NCI-H510A treated with DMSO at 0.1 percent for 48 hours (cell line): ENCODE measurements at places on chromosomes 4 and X.
A peak's percentile ranks its signal among the peaks of the same experiment; 100 is the strongest.

GRCh38 chr4:186957952-186958555 is 234.4 kb upstream of the FAT1 start:
- DNase-seq = no peak

GRCh38 chr4:73619346-73619745 is 890 bp downstream of the RASSF6 start:
- DNase-seq = peak; percentile 80

- no peak for DNase-seq
Observed at GRCh38 chr4:186166852-186167512, 24.4 kb upstream of the CYP4V2 start.

- DNase-seq = no peak
Observed at GRCh38 chrX:155169881-155170280, 46.4 kb upstream of the VBP1 start.

GRCh38 chr4:123632693-123633030 is 236.1 kb downstream of the SPRY1 start:
- no peak for DNase-seq

DNA sequence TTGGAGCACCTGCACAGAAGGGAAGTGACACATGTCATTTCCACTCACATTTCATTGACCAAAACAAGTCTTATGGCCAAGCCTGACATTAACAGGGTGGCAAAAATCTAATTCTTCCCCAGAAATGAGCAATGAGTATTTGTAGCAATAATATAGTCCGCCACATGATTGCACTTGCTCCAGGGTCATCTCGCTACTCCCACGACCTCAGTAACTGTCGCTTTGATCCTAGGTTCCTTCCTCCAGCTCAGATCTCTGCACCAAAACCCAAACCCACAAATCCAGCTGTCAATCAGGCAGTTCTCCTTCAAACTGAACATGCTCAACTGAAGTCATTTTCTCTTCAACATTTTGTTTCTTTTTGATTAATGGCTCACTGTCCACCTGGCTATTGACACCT is 25.2 kb upstream of the PTTG2 start:
- DNase-seq = no peak

DNA sequence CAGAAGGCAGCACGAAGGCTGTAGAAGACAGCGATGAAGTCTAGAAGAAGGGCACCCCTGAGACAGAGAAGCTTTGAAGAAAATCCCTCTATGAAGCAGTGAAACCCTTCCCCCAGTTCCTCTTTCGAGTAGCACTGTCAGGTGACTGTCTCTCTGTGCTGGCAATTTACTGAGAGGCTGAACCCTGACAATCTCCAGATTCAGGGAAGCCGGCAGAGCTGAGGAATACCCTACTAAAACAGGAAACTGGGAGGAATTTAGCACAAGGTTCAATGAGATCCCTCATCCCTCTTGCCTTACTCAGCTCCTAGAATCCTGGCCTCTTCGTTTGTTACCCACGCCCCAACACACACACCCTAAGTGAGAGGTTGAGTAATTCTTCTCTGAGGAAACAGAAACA is 239.7 kb upstream of the NOCT start:
- no peak for DNase-seq

GRCh38 chrX:725971-726370 is 95.4 kb downstream of the SHOX start:
- DNase-seq = no peak

- no peak for DNase-seq
Observed at GRCh38 chr4:168614281-168615057, 117.6 kb downstream of the PALLD start.

- no peak for DNase-seq
Observed at GRCh38 chr4:2924286-2924685, 38.9 kb downstream of the NOP14 start.

- no peak for DNase-seq
Observed at GRCh38 chr4:176274441-176274840, 5.4 kb upstream of the ASB5 start.

GRCh38 chr4:166318810-166319525 is 445.9 kb downstream of the TLL1 start:
- no peak for DNase-seq

GRCh38 chr4:174135530-174135929 is 147.9 kb downstream of the FBXO8 start:
- DNase-seq = no peak

GRCh38 chr4:40924096-40924792 is 174.5 kb downstream of the NSUN7 start:
- DNase-seq = peak; percentile 26

DNA sequence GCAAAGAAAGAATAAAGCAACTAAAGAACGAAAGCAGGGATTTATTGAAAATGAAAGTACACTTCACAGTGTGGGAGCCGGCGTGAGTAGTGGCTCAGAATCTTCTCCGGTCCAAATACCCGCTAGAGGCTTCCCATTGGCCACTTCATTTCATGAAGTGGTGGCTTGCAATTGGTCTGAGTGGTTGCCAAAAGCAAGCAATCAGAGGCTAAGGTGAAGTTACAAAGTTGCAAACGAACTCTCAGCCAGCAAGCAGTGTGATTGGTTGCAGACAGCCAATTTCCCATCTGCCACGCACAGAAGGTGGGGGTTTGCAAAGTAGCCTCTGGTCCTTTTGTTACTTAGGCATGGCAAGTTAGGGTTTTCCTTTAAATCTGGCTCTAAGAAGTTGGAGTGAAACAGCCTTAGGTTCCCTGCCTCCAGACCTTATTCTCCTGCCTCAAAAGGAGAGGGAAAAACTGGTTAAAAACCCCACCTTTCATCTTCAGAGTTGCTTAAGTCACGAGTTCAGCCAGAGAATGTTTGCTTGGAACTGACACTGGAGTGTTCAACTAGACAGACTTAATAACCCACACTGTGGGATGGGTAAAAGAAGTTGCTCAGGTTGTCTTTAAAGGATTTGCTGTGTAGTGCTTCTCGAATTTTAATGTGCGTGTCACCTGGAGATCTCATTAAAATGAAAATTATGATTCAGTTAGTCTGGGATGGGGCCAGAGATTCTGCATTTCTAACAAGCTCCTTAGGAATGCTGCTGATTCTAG is 6.9 kb upstream of the CLOCK start:
- DNase-seq = no peak

GRCh38 chr4:87856816-87857215 is 24.0 kb downstream of the MEPE start:
- DNase-seq = no peak

- no peak for DNase-seq
Observed at GRCh38 chrX:42771506-42772335, 6.2 kb downstream of the PPP1R2C start.

DNA sequence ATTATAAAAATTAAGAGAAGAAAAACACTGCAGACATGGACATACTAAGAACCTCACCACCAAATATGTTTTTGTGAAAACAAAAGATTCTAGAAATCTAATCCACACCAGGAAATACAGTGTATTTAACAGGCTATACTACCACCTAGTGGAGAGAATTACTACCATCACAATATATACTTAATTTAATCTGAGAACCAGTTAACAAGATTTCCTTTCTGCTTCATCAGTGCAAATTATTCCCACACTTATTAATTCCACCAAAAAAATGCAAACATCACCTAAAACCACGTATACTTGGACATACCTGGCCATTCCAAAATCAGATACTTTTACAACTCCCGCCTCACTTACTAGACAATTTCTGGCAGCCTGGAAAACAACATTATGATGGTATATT is 7.0 kb upstream of the TXK start:
- peak; percentile 28 for DNase-seq

DNA sequence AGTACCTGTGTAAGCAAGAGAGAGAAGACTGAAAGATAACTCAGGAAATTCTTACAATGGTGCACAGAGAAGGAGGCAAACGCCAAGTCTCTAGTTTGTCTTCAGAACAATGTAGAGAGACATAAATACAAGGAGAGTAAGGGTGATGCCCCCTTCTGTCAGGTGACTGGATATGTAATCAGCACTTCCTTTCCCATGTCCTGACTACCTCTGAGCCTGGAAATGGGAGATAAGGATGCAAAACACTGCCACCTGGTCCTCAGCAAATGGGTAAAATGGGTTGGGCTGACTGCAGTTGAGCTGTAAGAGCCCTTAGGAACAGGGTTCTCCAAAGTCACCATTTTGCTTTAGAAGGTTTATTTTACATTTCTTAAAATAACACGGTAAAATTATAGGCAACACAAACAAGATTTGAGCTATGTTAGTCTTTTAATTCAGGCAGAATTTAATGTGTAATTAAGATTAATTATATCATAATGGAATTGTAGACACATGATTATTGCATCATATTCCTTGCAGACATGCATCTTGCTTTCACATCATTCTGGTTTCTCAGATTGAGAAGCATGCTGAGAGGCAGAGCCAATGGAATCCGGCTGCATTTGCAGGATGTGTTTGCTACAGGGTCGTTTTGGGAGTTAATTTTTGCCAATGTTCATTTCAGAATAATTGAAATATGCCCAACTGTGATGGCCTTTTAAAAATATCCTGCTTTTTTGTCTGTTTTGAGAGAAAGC is 37.2 kb upstream of the ARX start:
- no peak for DNase-seq

DNA sequence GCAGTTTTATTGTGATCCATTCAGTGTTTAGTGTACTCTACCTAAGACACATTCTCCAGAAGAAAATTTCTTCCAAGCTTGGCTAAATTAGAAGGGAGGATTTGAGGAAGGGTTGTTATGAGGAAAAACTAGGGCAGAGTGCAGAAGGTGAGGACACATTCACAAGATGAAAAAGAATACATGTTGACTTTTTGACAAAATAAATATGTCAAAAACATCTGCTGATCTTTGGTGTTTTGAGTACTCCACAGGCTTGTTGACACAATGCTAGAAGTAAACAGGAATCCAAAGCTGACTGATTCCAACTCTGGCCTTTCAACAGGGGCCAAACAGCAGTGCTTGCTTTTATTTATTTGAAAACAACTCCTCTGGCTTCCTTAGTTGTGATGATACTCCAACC is 125.8 kb upstream of the SLC7A11 start:
- peak; percentile 9 for DNase-seq

- no peak for DNase-seq
Observed at GRCh38 chr4:124123721-124124120, 588.8 kb downstream of the ANKRD50 start.

- DNase-seq = peak; percentile 18
Observed at GRCh38 chrX:111100191-111100590, 4.2 kb downstream of the PAK3 start.

GRCh38 chrX:31604629-31605221 is 532.9 kb upstream of the FTHL17 start:
- DNase-seq = no peak
